ENCODE measurements at places on chromosomes 7 and 10. TPM values are rescaled to one million over a fixed set of nuclear protein-coding genes. Genes with fewer than 3 reads are reported as not detected.

Gene PON1
- not detected for total RNA-seq

- H3K27ac ChIP-seq, result no peak overlapping the region
- H3K27me3 ChIP-seq, result no peaks in the 10 kb centered on the region
- no peak overlapping the region for H3K4me3 ChIP-seq
- no peaks in the 10 kb centered on the region for H3K36me3 ChIP-seq
Measured at GRCh38 chr10:47367646-47368045, 16.4 kb downstream of the ZNF488 start.

DNA sequence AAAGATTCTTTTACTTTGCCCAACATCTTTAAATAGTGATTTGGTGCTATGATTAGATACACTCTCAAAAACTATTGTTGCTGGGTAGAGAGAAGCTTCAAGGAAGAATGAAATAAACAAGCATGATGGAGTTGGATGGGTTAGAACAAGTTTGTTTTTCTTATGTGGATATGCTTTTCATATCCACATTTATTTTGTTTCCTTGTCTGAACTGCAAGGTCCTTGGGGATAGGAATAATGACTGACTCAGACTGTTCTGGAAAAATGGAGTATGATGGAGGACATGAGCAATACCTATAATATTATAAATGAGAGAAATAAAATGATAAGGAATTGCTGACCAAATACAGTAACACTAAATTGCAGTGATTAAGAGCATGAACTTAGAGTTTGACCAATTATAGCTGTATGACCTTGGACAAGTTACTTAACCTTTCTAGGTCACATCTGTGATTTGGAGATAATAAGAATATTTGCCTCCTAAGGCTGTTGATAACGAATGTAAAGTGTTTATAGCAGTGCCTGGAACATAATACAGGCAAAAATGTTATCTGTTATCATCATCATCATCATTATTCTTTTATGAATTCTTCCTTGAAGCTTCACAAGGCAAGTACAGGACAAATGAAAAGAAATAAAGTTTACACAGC is 847.5 kb downstream of the LRMDA start:
- no peaks in the 10 kb centered on the region for H3K27me3 ChIP-seq
- no peaks in the 10 kb centered on the region for H3K36me3 ChIP-seq
- H3K4me3 ChIP-seq, result no peak overlapping the region
- no peak overlapping the region for H3K27ac ChIP-seq
- no peaks in the 10 kb centered on the region for H3K4me1 ChIP-seq

Gene FKBP9
- 113 TPM for total RNA-seq

- no peak for DNase-seq
- peaks cover 22% of the 10 kb centered on the region for H3K4me1 ChIP-seq
- no peaks in the 10 kb centered on the region for H3K36me3 ChIP-seq
Measured at GRCh38 chr10:123502983-123503382, 163.2 kb upstream of the GPR26 start.

Gene NRP1
- total RNA-seq, result 52.5 TPM

Gene PFKP
- 46.7 TPM for total RNA-seq

DNA sequence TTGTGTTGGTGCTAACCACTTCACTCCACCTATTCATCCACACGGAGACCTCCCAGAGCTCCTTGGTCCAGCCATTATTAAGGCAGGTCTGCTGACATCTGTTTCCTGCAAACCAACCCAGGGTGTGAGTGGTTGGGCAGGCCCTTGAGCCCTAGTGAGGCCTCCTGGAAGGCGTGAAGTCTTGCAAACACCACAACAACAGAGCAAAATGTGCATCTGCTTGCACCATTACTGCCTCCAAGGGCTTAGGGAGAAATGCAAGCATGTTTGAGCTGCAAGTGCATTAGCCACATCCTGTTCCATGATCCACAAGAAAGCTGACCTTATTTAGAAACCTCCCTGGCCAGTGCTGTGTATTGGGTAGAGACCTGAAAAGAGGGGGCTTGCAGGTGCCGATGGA is 325.5 kb downstream of the GRID1 start:
- H3K4me3 ChIP-seq, result no peak overlapping the region
- H3K36me3 ChIP-seq, result no peaks in the 10 kb centered on the region
- H3K27ac ChIP-seq, result no peak overlapping the region
- DNase-seq, result no peak
- H3K27me3 ChIP-seq, result no peaks in the 10 kb centered on the region

DNA sequence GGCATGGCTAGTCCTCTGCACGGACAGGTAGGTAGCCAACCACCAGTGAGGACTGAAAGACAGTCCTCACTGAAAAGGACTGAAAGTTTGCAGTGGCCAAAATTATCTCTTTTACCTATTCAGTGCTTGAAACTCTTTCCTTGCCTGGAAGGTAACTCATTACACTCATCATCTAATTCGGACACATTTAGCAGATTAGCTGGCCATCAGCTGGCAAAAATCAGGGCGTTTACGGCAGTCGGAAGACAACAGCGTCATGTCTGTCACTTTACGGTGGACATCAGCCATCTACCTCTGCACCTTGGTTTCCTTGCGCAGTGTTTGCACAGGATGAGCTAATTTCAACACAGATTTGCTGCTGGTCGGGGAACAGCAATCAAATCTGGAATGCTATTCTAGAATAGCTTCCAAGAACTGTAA is 740 bp downstream of the ANXA7 start:
- H3K27me3 ChIP-seq, result no peaks in the 10 kb centered on the region
- peaks cover 45% of the 10 kb centered on the region for H3K4me1 ChIP-seq

GRCh38 chr10:115657161-115657860 is 564.1 kb downstream of the ATRNL1 start:
- no peak overlapping the region for H3K4me3 ChIP-seq
- H3K36me3 ChIP-seq, result no peaks in the 10 kb centered on the region
- DNase-seq, result no peak
- no peaks in the 10 kb centered on the region for H3K27me3 ChIP-seq

GRCh38 chr10:80429521-80429973 is 21.2 kb downstream of the PRXL2A start:
- no peaks in the 10 kb centered on the region for H3K4me1 ChIP-seq
- H3K27ac ChIP-seq, result peak overlapping the region; percentile 43
- H3K36me3 ChIP-seq, result peaks cover 31% of the 10 kb centered on the region
- DNase-seq, result no peak
- H3K4me3 ChIP-seq, result no peak overlapping the region

Gene C10orf71
- total RNA-seq, result not detected

- DNase-seq, result no peak
- no peak overlapping the region for H3K27ac ChIP-seq
- H3K4me1 ChIP-seq, result peaks cover 5% of the 10 kb centered on the region
- no peaks in the 10 kb centered on the region for H3K36me3 ChIP-seq
- H3K4me3 ChIP-seq, result no peak overlapping the region
Measured at GRCh38 chr10:1366322-1366691, 310.1 kb downstream of the WDR37 start.

Gene CALU
- total RNA-seq, result 65.3 TPM
